ENCODE measurements at places on chromosomes 2 and 18. TPM values are rescaled to one million over a fixed set of nuclear protein-coding genes. Genes with fewer than 3 reads are reported as not detected.

Gene KCNG2
- not detected for total RNA-seq

Gene PKP4
- total RNA-seq: 22.9 TPM

Gene PSMA8
- total RNA-seq: not detected

Gene ELOA2
- not detected for total RNA-seq

Gene GALNT5
- 2.5 TPM for total RNA-seq

Gene IL1RN
- total RNA-seq: 0.38 TPM

Gene TNFAIP6
- total RNA-seq: 1.2 TPM

Gene CYP27C1
- 2.7 TPM for total RNA-seq

Gene REEP1
- 1.1 TPM for total RNA-seq

Gene GNAL
- total RNA-seq: 8.0 TPM

Gene MATN3
- total RNA-seq: 11.4 TPM

Gene NYAP2
- not detected for total RNA-seq

Gene GCFC2
- 18.1 TPM for total RNA-seq

Gene CERKL
- 0.13 TPM for total RNA-seq

Gene GKN2
- total RNA-seq: 3.5 TPM

Gene IMPA2
- 81.0 TPM for total RNA-seq

Gene SRD5A2
- not detected for total RNA-seq

Gene SLC14A1
- total RNA-seq: not detected

Gene SYT4
- total RNA-seq: not detected

Gene HMSD
- not detected for total RNA-seq

Gene TWIST2
- total RNA-seq: 16.6 TPM

Gene FAP
- not detected for total RNA-seq

Gene IL1F10
- not detected for total RNA-seq

Gene MYL12A
- 343 TPM for total RNA-seq
